Stomach (tissue), 19 donors: ENCODE measurements at places on chromosomes 7 and 10. TPM values are rescaled to one million over a fixed set of nuclear protein-coding genes. Genes with fewer than 3 reads are reported as not detected.

Gene PKD2L1
- not detected for total RNA-seq

DNA sequence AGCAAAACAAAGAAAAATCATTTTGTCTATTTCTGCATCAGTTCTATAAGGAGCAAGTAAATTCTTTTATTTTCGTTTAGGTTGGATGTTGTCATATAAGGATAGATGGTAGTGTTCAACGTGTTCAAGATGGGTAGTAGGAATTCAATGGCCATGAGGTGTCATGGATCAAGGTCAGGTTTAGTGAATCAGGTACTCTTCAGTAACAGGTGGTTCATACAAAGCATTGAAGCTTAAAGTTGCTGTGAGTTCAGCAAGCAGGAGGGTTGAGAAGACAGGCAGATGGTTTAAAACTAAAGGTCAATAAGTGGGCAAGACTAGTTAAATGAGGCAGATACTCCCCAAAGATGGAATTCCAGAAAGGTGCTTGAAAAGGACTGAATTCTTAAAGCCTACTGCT is 5.6 kb downstream of the LUC7L2 start:
- H3K4me3 ChIP-seq: no peak overlapping the region
- no peak for DNase-seq
- peaks cover 46% of the 10 kb centered on the region for H3K4me1 ChIP-seq
- H3K36me3 ChIP-seq: peaks cover 26% of the 10 kb centered on the region
- H3K27me3 ChIP-seq: no peaks in the 10 kb centered on the region

DNA sequence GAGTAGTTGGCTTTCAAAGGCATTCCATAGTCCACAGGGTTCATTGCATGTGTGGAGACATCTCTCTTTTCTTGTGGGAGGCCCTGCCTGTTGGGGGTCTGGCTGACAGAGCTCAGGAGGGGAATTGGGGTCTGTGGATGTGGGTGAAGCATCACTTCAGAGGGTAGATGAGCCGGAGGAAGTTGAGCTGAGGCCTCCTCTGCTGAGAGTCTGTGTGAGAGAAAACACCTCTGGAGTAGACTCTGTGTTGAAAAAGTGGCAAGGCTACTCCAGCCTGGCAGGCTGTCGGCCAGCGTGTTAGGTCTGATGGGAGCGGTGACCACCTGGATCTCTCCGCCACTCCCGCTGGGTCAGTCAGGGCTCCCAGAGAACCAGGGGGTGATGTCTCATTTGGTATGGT is 358.0 kb upstream of the MGMT start:
- no peak for DNase-seq
- H3K27me3 ChIP-seq: no peaks in the 10 kb centered on the region
- no peaks in the 10 kb centered on the region for H3K4me1 ChIP-seq
- H3K27ac ChIP-seq: no peak overlapping the region
- H3K36me3 ChIP-seq: no peaks in the 10 kb centered on the region

Gene CHRM2
- total RNA-seq: 36.0 TPM

DNA sequence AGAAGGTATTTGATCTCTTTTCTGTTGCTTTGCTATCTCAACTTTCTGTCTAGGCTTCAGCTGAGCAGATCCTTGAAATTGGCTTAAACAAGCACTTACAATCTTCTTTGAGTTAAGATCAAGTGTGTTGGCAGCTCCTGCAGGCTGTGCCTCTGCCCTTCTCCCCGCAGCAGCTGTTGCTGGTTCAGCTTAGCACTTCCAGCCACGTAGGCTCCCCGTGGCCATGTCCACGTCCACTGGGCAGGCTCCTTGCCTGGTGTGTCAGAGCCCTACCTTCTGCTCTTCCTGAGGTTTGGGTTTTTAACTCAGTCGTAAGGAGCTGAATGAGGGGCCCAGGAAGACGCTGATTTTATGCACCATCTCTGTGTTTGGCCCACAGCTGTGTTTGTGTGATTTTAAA is 47.2 kb downstream of the CAMK1D start:
- DNase-seq: no peak
- H3K36me3 ChIP-seq: no peaks in the 10 kb centered on the region
- peaks cover 12% of the 10 kb centered on the region for H3K27me3 ChIP-seq

Gene CLRN3
- 1.7 TPM for total RNA-seq

GRCh38 chr7:131279044-131279443 is 48.6 kb upstream of the MKLN1 start:
- no peaks in the 10 kb centered on the region for H3K27me3 ChIP-seq
- no peak for DNase-seq
- H3K27ac ChIP-seq: no peak overlapping the region
- no peak overlapping the region for H3K4me3 ChIP-seq
- no peaks in the 10 kb centered on the region for H3K4me1 ChIP-seq

Gene PIK3CG
- total RNA-seq: 10.4 TPM

- peak overlapping the region; percentile 72 for H3K27ac ChIP-seq
- peaks cover 1% of the 10 kb centered on the region for H3K4me1 ChIP-seq
- no peak overlapping the region for H3K4me3 ChIP-seq
- H3K36me3 ChIP-seq: no peaks in the 10 kb centered on the region
Observed at GRCh38 chr10:4066581-4067390, 281.8 kb upstream of the KLF6 start.

DNA sequence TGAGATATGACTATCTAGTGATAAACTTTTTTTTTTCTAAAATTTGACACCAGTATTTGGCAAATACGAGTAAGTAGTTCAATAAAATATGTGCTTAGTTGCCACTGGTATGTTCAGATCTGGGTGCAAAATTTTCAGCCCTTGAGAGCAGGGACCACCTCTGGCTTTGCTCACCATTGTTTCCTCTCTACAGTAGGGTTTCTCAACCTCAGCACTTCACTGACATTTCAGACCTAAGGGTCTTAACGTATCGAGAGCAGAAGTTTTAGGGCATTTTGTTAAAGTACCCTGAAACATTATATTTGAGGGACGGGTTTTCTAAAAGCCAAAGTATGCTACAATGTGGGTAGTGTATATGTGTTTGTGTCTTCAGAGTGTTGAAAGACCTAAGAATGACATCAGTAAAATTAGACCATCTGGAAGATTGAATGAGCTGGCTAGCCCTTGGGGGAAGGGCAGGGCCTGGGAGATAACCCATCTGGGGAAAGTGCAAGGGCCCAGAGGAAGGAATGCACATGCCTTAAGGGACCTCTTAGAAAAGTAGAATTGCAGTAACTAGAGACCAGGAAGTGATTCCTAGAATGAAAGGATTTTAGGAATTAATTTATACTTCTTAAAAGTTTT is 11.8 kb downstream of the BZW2 start:
- H3K27me3 ChIP-seq: no peaks in the 10 kb centered on the region
- H3K36me3 ChIP-seq: no peaks in the 10 kb centered on the region
- H3K4me1 ChIP-seq: peaks cover 52% of the 10 kb centered on the region
- DNase-seq: no peak
- no peak overlapping the region for H3K27ac ChIP-seq
- no peak overlapping the region for H3K4me3 ChIP-seq

- H3K27me3 ChIP-seq: no peaks in the 10 kb centered on the region
- H3K4me3 ChIP-seq: peak overlapping the region; percentile 54
- H3K36me3 ChIP-seq: peaks cover 7% of the 10 kb centered on the region
- DNase-seq: peak; percentile 46
- peaks cover 93% of the 10 kb centered on the region for H3K4me1 ChIP-seq
- H3K27ac ChIP-seq: peak overlapping the region; percentile 83
Observed at GRCh38 chr10:79243181-79244067, 103.8 kb upstream of the PPIF start.

Gene CYP3A5
- 45.2 TPM for total RNA-seq

Gene ZNF394
- total RNA-seq: 48.0 TPM

- H3K36me3 ChIP-seq: no peaks in the 10 kb centered on the region
- peaks cover 37% of the 10 kb centered on the region for H3K4me1 ChIP-seq
- no peak for DNase-seq
- H3K27ac ChIP-seq: peak overlapping the region; percentile 65
- no peaks in the 10 kb centered on the region for H3K27me3 ChIP-seq
Observed at GRCh38 chr7:28107960-28108359, 72.6 kb downstream of the JAZF1 start.

Gene PDZD7
- total RNA-seq: 2.4 TPM

- H3K4me1 ChIP-seq: no peaks in the 10 kb centered on the region
- no peak for DNase-seq
- H3K4me3 ChIP-seq: no peak overlapping the region
- H3K27ac ChIP-seq: no peak overlapping the region
- no peaks in the 10 kb centered on the region for H3K36me3 ChIP-seq
Observed at GRCh38 chr10:6610647-6611046, 30.6 kb upstream of the PRKCQ start.

Gene SFRP5
- total RNA-seq: 1.3 TPM

- H3K4me3 ChIP-seq: no peak overlapping the region
- H3K27ac ChIP-seq: no peak overlapping the region
- no peak for DNase-seq
- peaks cover 6% of the 10 kb centered on the region for H3K36me3 ChIP-seq
- H3K4me1 ChIP-seq: peaks cover 11% of the 10 kb centered on the region
Observed at GRCh38 chr7:7251742-7252141, 69.4 kb downstream of the C1GALT1 start.

GRCh38 chr10:90605506-90605905 is 252.3 kb downstream of the HTR7 start:
- H3K27ac ChIP-seq: no peak overlapping the region
- no peaks in the 10 kb centered on the region for H3K4me1 ChIP-seq
- DNase-seq: no peak
- H3K4me3 ChIP-seq: no peak overlapping the region

Gene EBF3
- total RNA-seq: 7.3 TPM

DNA sequence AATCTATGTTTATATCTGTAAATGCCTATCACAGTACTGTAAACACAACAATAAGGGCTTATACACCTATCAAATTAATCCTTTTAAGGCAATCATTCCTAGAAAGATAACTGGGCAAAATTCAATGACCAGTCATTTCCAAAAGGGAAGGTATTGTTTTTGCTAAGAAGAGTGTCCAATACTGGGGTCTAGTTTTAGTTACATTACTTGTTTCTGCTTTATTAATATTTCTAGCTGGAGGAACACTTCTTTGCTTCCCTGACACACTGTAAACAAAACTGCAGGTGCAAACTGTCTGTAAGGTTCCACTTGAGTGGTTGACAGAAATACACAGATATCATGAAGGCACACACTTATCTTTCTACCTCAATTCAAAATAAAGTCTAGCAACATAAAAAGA is 84.2 kb upstream of the FAM133B start:
- DNase-seq: no peak
- H3K4me3 ChIP-seq: no peak overlapping the region
- H3K27me3 ChIP-seq: no peaks in the 10 kb centered on the region
- no peak overlapping the region for H3K27ac ChIP-seq
- peaks cover 7% of the 10 kb centered on the region for H3K36me3 ChIP-seq

GRCh38 chr7:19203686-19204085 is 58.5 kb upstream of the FERD3L start:
- no peak for DNase-seq
- H3K27ac ChIP-seq: no peak overlapping the region

Gene BHLHA15
- total RNA-seq: 6.4 TPM

DNA sequence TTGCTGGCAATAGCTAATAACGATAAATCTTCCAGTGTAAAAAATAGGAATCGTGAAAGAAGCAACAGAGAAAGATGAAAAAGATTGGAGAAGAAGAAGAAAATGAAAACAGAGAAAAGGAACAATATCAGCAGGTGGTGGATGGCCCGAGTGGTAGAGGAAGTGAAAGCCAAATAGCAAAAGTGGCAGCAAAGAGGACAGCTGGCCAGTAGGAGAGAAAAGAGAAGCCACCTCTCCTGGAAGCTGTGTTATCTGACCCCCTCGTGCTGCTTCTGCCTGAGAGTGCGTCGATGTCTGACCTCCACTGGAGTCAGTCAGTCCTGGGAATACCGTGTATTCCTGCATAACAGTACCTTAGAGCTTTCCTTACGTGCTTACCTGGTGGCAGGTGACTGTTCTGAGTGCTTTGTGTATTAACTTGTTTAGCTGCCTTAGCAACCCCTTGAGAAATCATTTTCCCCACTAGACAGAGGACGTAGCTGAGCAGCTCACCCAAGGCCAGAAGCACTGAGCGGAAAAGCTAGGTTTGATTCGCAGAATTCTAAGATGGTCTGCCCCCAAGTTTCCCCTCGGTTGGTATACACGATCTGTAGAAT is 88.3 kb downstream of the CHN2 start:
- no peaks in the 10 kb centered on the region for H3K27me3 ChIP-seq
- H3K36me3 ChIP-seq: no peaks in the 10 kb centered on the region
- no peak overlapping the region for H3K4me3 ChIP-seq
- no peaks in the 10 kb centered on the region for H3K4me1 ChIP-seq

Gene ADAM22
- total RNA-seq: 0.29 TPM

Gene SEMA3C
- 103 TPM for total RNA-seq

DNA sequence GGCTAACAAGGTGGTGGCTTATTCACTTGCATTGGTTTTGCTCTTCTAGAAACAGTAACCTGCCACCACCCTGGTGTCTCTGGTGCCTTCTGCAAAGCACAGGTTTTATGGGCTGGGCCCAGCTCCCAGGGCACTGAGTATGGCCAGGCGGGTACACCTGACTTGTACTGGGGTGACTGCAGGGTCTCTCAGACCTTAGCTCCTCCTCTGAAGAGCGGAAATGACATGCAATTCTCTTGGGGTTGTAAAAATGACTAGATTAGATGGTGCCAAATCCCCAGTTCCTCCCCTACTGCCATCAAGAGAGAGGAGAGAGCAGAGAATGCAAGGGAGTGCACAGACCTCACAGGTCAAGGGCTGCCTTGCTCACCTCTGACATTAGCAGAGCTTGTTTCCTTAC is 14.7 kb downstream of the ESYT2 start:
- no peaks in the 10 kb centered on the region for H3K36me3 ChIP-seq
- peak; percentile 55 for DNase-seq
- H3K27me3 ChIP-seq: no peaks in the 10 kb centered on the region

Gene C10orf143
- not detected for total RNA-seq
